Left ventricle myocardium inferior (tissue), 1 donor: ENCODE measurements at places on chromosomes 1 and 21. TPM values are rescaled to one million over a fixed set of nuclear protein-coding genes. Genes with fewer than 3 reads are reported as not detected.

GRCh38 chr1:145837656-145838055 is 7.8 kb upstream of the NUDT17 start:
- H3K4me3 ChIP-seq, result no peak overlapping the region
- no peaks in the 10 kb centered on the region for H3K4me1 ChIP-seq
- peaks cover 100% of the 10 kb centered on the region for H3K36me3 ChIP-seq
- no peak overlapping the region for H3K27ac ChIP-seq
- DNase-seq, result no peak

DNA sequence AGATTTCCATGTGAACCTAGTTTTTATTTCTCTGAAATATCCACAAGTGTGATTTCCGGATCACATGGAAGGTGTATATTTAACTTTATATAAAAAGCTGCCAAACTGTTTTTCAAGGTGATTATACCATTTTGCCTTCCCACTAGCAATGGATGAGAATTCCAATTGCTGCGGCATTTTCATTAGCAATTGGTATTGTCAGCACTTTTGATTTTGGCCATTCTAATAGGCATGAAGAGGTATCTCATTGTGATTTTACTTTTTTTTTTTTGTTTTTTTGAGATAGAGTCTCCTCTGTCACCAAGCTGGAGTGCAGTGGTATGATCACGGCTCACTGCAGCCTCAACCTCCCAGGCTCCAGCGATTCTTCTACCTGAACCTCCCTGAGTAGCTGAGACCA is 5.0 kb upstream of the CYB5R1 start:
- DNase-seq, result no peak
- no peak overlapping the region for H3K4me3 ChIP-seq
- peaks cover 15% of the 10 kb centered on the region for H3K4me1 ChIP-seq
- H3K36me3 ChIP-seq, result no peaks in the 10 kb centered on the region

- H3K4me1 ChIP-seq, result peaks cover 4% of the 10 kb centered on the region
- no peaks in the 10 kb centered on the region for H3K36me3 ChIP-seq
- no peak for DNase-seq
- no peaks in the 10 kb centered on the region for H3K27me3 ChIP-seq
- H3K4me3 ChIP-seq, result no peak overlapping the region
These were observed 82.8 kb upstream of the CD34 start for GRCh38 chr1:207993477-207994445.

DNA sequence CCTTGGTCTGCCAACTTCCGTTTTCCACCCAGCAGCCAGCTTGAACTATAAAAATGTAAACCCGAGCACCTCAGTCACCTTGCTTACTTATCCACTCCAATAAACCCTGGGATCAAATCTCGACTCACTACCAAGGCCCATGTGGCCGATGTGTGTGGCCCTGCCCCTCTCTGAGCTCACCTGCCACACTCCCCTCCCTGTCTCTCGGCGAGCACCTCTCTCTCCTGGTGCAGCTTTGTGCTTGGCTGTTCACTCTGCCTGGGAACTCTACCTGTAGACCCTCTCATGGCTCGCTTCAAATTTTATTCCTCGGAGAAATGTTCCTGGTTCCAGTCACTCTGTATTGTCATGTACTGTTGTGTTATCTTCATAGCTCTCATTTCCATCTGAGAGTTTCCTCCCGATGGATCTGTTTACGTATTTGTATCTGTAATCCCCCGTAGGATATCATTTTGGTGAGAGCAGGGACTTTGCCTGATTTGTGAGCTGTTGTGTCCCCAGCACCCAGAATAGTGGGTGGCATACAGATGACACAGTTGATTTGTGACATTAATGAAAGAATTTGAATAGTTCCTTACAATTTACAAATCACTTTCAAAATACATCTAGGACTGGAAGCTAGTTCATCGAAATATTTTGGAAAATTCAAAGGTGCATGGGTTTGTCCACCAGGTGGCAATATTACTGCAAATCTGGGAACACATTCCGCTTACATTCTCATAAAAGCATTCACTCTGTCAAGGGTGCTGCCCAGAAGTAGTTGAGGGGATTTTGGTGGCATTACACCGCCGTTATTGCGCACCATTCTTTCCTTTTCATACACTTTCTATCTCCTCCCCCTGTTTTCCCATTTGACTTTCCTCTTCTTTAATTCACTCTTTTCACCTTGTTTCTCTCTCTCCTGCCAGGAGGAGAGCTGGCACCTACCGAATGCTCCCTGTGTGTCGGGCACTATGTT is 95.3 kb downstream of the ABCA4 start:
- H3K36me3 ChIP-seq, result no peaks in the 10 kb centered on the region
- no peak overlapping the region for H3K27ac ChIP-seq
- H3K27me3 ChIP-seq, result no peaks in the 10 kb centered on the region
- no peak for DNase-seq

GRCh38 chr1:183757061-183757460 is 47.9 kb upstream of the RGL1 start:
- no peak overlapping the region for H3K27ac ChIP-seq
- no peaks in the 10 kb centered on the region for H3K27me3 ChIP-seq
- peaks cover 29% of the 10 kb centered on the region for H3K4me1 ChIP-seq
- DNase-seq, result no peak
- no peak overlapping the region for H3K4me3 ChIP-seq
- H3K36me3 ChIP-seq, result no peaks in the 10 kb centered on the region

- H3K4me1 ChIP-seq, result no peaks in the 10 kb centered on the region
- H3K4me3 ChIP-seq, result no peak overlapping the region
- peaks cover 96% of the 10 kb centered on the region for H3K27me3 ChIP-seq
- no peak for DNase-seq
These were observed 93.3 kb downstream of the IGSF21 start for GRCh38 chr1:18200918-18201317.

The ANGPTL3 gene
- total RNA-seq, result not detected

DNA sequence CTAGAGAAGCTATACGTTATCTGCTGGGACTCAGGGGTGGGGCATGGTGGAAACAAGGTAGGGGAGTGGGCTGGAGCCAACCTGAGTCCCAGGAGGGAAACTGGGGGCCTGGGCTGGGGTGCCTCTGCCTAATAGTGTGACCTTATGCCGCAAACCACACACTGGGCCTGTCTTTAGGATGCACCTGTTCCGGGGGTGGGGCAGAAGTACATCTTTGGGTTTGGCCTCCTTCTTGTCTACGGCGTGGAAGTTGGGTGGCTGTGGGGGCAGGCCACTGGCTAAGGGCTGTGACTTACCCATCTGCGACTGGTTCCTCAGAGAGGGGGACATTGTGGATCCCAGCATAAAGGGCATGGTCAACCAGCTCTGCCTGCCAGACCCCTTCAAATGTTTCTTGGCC is 44.2 kb downstream of the FAAH start:
- H3K36me3 ChIP-seq, result no peaks in the 10 kb centered on the region
- DNase-seq, result no peak
- peaks cover 37% of the 10 kb centered on the region for H3K27me3 ChIP-seq
- H3K4me3 ChIP-seq, result no peak overlapping the region

The CD1B gene
- total RNA-seq, result not detected

The HEYL gene
- total RNA-seq, result 21.2 TPM

The SH2D1B gene
- total RNA-seq, result 0.11 TPM

The LAX1 gene
- not detected for total RNA-seq

The ITLN2 gene
- 0.19 TPM for total RNA-seq

The LRRC7 gene
- 0.44 TPM for total RNA-seq

DNA sequence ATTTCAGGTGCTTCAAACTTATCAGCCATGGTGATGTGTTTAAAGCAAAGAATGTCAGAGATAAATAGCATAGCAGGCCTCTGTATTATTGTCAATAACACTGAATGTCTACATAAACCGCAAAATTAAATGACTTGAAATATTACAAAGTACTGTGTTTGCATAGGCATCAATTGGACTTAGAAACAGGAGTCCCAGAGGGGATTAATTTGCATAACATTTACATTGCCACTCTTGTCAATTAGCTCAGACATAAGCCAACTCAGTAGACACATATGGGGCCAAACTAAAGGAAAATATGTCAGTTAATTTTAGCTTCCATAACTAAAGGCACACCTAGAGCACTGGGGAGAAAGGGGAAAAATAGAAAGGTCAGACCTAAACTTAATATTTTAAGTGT is 814.5 kb upstream of the NEGR1 start:
- no peaks in the 10 kb centered on the region for H3K4me1 ChIP-seq
- DNase-seq, result no peak
- no peaks in the 10 kb centered on the region for H3K36me3 ChIP-seq
- H3K27ac ChIP-seq, result no peak overlapping the region
- no peak overlapping the region for H3K4me3 ChIP-seq

GRCh38 chr21:32309906-32310460 is 11.3 kb downstream of the MRAP start:
- peaks cover 27% of the 10 kb centered on the region for H3K36me3 ChIP-seq
- no peak for DNase-seq
- H3K27ac ChIP-seq, result no peak overlapping the region
- no peak overlapping the region for H3K4me3 ChIP-seq

DNA sequence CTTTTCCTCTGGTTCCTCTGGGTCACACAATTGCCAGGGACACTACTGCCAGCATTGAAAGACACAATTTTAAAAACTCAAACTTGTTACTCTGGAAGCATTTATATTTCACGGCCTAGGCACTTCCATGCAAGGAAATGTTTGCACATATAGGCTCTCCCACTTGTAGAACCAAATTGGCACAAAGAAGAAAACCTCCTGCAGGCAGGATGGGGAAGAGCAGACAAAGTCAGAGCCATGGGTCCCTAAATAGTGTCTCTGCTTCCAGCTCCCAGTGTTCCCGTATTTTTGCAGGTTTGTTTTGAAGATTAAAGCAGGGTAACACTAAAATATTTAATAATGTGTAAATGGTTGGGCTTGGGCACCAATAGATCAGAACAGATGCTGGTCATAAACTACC is 19.0 kb upstream of the ADGRL2 start:
- no peak overlapping the region for H3K4me3 ChIP-seq
- no peaks in the 10 kb centered on the region for H3K4me1 ChIP-seq
- H3K36me3 ChIP-seq, result no peaks in the 10 kb centered on the region
- DNase-seq, result no peak

DNA sequence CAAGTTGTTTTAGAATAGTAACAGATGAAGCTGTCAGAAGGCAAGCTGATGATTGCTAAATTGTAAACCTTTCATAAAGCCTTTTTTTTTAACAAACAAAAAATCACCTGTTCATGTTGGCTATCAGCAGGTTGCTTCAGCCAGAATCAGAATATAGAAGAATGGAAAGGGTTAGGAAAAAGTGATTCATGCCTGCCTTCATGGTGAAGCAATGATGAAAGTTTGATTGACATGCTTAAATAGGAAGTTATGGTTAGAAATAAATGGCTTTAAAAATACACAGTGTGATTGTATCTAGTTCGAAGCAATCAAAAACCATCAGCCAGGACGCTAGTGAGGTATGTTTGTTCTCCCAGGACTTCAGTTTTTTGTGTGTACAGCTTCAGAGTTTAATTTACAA is 37.9 kb downstream of the GABPA start:
- no peaks in the 10 kb centered on the region for H3K27me3 ChIP-seq
- no peaks in the 10 kb centered on the region for H3K4me1 ChIP-seq
- no peak for DNase-seq
- H3K27ac ChIP-seq, result no peak overlapping the region
- H3K4me3 ChIP-seq, result no peak overlapping the region

DNA sequence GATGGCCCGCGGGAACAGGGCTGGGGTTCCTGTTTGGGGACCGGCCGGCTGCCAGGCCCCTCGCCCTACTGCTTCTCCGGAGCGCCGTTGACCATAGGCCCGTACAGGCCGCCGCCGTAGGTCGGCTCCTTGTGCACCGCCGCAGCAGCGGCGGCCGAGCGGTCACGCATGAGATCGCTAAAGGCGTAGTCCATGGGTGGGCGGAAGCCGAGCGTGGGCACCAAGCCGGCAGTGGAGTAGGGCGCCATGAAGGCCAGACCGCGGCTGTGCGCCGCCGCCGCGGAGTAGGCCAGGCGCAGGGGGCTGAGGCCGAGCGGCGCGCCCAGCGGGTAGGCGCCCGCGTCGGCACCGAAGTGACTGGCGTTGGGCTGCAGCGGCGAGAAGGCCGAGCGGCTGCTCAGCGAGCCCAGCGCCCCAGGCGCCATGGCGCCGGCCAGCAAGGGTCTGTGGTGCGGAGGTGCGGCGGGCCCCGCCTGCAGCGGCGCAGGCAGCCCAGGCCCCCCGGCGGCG is 4.6 kb downstream of the DMRTA2 start:
- no peak overlapping the region for H3K27ac ChIP-seq
- H3K4me1 ChIP-seq, result peaks cover 55% of the 10 kb centered on the region
- DNase-seq, result no peak
- H3K4me3 ChIP-seq, result peak overlapping the region; percentile 60
- H3K36me3 ChIP-seq, result no peaks in the 10 kb centered on the region

GRCh38 chr1:45815667-45816458 is 12.5 kb downstream of the MAST2 start:
- H3K36me3 ChIP-seq, result peaks cover 9% of the 10 kb centered on the region
- no peak for DNase-seq
- H3K27me3 ChIP-seq, result no peaks in the 10 kb centered on the region
- H3K27ac ChIP-seq, result no peak overlapping the region
- no peak overlapping the region for H3K4me3 ChIP-seq
- H3K4me1 ChIP-seq, result no peaks in the 10 kb centered on the region

DNA sequence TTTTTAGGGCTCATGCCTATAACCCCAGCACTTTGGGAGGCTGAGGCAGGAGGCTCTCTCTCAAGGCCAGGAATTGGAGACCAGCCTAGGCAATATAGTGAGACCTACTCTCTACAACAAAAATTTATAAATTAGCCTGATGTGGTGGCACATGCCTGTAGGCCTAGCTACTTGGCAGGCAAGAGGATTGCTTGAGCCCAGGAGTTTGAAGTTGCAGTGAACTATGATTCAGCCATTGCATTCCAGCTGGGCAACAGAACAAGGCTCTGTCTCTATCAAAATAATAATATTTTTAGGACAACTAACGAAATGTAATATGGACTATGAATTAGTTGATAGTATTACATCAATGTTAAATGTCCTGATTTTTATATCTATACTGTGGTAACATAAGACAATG is 68.8 kb upstream of the ARID1A start:
- no peak overlapping the region for H3K4me3 ChIP-seq
- H3K36me3 ChIP-seq, result no peaks in the 10 kb centered on the region
- H3K27me3 ChIP-seq, result no peaks in the 10 kb centered on the region
- no peak for DNase-seq

DNA sequence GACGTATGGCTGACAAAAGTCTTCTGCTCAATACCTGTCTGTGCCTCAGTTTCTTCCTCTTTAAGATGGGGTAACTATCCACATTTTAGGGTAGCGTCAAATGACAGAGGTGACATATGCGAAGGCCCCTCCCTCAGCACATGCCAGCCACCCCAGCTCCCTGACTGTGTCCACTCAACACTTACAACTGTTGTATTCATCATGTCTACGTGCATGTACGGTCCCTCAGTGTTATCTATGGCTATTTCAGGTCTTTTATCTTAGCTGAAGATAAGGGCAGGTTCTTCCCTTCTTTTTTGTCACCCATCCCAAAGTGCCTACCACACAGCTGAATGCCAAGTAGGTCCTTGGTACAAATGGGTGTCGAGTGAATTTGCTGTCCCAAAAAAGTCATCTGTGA is 8.3 kb upstream of the C1orf198 start:
- DNase-seq, result no peak
- H3K4me1 ChIP-seq, result peaks cover 8% of the 10 kb centered on the region
- H3K27me3 ChIP-seq, result peaks cover 12% of the 10 kb centered on the region
- H3K4me3 ChIP-seq, result no peak overlapping the region

GRCh38 chr1:75338616-75339483 is 204.7 kb downstream of the LHX8 start:
- no peaks in the 10 kb centered on the region for H3K36me3 ChIP-seq
- DNase-seq, result no peak
- no peak overlapping the region for H3K4me3 ChIP-seq
- no peaks in the 10 kb centered on the region for H3K4me1 ChIP-seq

- H3K27me3 ChIP-seq, result no peaks in the 10 kb centered on the region
- no peak overlapping the region for H3K27ac ChIP-seq
- H3K36me3 ChIP-seq, result peaks cover 95% of the 10 kb centered on the region
- no peak overlapping the region for H3K4me3 ChIP-seq
- DNase-seq, result no peak
These were observed 7.9 kb upstream of the ELF3 start for GRCh38 chr1:202002507-202002906.
